Activated CD4-positive, alpha-beta T cell treated with anti-CD3 and anti-CD28 coated beads for 36 hours (primary cell): ENCODE measurements at places on chromosomes 5 and 9. TPM values are rescaled to one million over a fixed set of nuclear protein-coding genes. Genes with fewer than 3 reads are reported as not detected.

GRCh38 chr5:58717303-58718007 is 134.6 kb downstream of the RAB3C start:
- peaks cover 4% of the 10 kb centered on the region for H3K27me3 ChIP-seq
- H3K36me3 ChIP-seq = no peaks in the 10 kb centered on the region
- H3K27ac ChIP-seq = no peak overlapping the region
- no peak overlapping the region for H3K4me3 ChIP-seq

GRCh38 chr5:89293810-89294209 is 410.8 kb upstream of the MEF2C start:
- no peak overlapping the region for H3K4me3 ChIP-seq
- no peaks in the 10 kb centered on the region for H3K36me3 ChIP-seq
- no peak for DNase-seq

RASGRF2 gene
- 14.2 TPM for total RNA-seq

DMRTA1 gene
- not detected for total RNA-seq

POU5F2 gene
- 0.43 TPM for total RNA-seq

GRCh38 chr9:104868687-104869404 is 59.1 kb downstream of the ABCA1 start:
- H3K27me3 ChIP-seq = no peaks in the 10 kb centered on the region
- no peak overlapping the region for H3K27ac ChIP-seq
- no peak overlapping the region for H3K4me3 ChIP-seq
- H3K4me1 ChIP-seq = peaks cover 7% of the 10 kb centered on the region

IL11RA gene
- total RNA-seq = 18.3 TPM

DNA sequence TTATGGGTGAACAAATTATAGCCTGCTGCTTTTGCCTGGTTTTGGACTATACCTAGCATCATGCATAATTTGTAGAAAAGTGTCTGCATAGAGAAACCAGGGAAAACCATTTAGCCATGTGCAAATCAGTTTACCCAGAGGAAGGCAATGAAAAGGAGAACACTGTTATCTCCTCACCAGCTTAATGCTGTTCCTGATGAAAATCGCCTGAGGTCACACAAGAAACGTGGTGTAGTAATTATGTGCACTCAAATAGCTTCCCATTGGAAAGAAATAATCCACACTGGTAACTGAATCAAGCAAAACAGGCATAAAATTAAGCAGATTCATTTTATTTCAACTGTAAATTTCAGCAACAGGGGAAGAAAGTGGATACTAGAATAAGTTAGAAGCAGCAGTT is 51.7 kb upstream of the FAM240B start:
- H3K4me1 ChIP-seq = no peaks in the 10 kb centered on the region
- DNase-seq = no peak
- H3K27ac ChIP-seq = no peak overlapping the region
- no peaks in the 10 kb centered on the region for H3K36me3 ChIP-seq

GRCh38 chr5:171306781-171307591 is 2.1 kb upstream of the TLX3 start:
- peaks cover 6% of the 10 kb centered on the region for H3K4me1 ChIP-seq
- DNase-seq = no peak
- H3K4me3 ChIP-seq = no peak overlapping the region
- H3K27me3 ChIP-seq = peaks cover 47% of the 10 kb centered on the region

- H3K27ac ChIP-seq = no peak overlapping the region
- H3K4me3 ChIP-seq = no peak overlapping the region
- DNase-seq = no peak
- H3K4me1 ChIP-seq = no peaks in the 10 kb centered on the region
- H3K36me3 ChIP-seq = no peaks in the 10 kb centered on the region
- H3K27me3 ChIP-seq = no peaks in the 10 kb centered on the region
Observed at GRCh38 chr9:105171076-105171475, 73.4 kb upstream of the SLC44A1 start.

SLC25A48 gene
- total RNA-seq = not detected

DNA sequence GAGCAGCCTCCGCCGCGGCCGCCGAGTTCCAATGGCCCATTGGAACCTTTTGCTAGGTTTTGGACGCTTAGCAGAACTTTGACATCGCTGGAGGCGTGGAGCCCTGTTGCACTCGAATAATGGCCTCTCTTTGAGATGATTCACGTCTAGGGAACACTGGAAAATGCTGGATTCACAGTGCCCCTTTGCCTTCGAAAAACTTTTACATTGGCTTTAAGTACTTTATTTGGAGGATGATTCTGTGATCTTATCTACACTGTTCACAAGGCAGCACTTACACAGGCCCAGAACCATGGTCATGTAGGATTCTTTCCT is 536 bp upstream of the PPIC start:
- no peak for DNase-seq
- H3K4me1 ChIP-seq = peaks cover 9% of the 10 kb centered on the region

- H3K36me3 ChIP-seq = no peaks in the 10 kb centered on the region
- no peak overlapping the region for H3K27ac ChIP-seq
- H3K4me1 ChIP-seq = no peaks in the 10 kb centered on the region
Observed at GRCh38 chr9:69542942-69543704, 129.0 kb downstream of the APBA1 start.

DNA sequence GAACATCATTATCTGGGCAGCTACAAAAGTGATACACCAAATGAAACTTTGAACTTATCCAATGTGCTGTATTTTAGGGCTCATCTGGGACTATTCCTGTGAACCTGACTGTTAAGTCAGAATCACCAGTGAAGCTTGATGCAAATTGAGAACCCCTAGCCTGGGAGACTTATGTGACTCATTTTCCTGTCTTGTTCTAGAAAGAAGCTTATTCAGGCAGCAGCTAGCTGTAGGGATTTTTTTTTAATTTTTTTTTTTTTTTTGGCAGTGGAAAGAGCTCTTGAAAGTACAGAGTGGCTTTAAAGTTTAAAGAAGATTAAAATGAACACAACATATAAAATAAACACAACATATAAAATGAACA is 81.1 kb upstream of the TNFAIP8 start:
- DNase-seq = no peak
- peaks cover 61% of the 10 kb centered on the region for H3K36me3 ChIP-seq
- peak overlapping the region; percentile 96 for H3K27ac ChIP-seq

GPX8 gene
- total RNA-seq = not detected

DNA sequence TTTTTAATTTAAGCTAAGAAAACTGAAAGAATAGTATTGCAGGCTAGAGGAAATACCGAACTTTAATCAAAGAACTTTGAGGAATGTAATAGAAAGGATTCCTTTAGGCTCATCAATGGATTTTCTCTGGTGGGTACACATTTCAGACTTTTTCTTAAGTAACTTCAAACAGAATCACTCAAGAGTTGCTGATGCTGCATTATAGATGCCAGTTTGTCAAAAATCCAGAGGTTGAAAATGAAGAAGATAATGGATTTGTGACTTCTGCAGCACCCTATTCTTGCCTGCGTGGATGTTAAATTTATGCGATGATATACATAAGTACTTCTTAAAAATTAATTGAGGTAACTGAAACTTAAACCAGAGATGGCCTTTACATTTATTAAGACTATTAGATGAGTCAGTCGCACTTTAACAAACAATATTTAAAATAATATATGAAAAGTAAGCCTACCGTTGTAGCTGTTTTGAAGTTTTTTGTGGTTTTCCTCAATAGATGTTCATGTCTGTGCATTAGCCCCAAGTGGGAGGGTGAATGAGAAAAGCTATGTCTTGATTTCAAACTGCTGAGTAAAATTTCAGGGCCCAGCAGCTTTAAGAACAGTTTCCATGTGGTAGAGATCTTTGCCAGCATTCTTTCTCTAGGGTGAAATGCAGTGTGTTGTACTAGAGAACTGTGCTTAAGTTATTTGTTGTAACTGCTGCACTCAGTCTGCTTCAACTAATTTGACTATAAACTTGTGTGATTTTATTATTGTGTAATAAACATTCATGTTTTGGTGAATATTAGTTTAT is at the start of gene OGN:
Gene OGN (minus strand): TSS at position 537 of the 795 bp plus-strand sequence. CDS start 1,171 bp downstream, outside the sequence.
- peaks cover 28% of the 10 kb centered on the region for H3K4me1 ChIP-seq
- no peak within 1 kb of the TSS for H3K27ac ChIP-seq
- DNase-seq = no peak
- no peak within 1 kb of the TSS for H3K4me3 ChIP-seq
- peaks cover 3% of the 10 kb centered on the region for H3K36me3 ChIP-seq

BTNL8 gene
- total RNA-seq = 0.11 TPM

- H3K4me1 ChIP-seq = peaks cover 21% of the 10 kb centered on the region
- no peak overlapping the region for H3K4me3 ChIP-seq
- no peak for DNase-seq
Observed at GRCh38 chr9:88837731-88838130, 153.5 kb upstream of the S1PR3 start.
